GM18507 (cell line): ENCODE measurements at places on chromosomes 11 and 22.
A peak's percentile ranks its signal among the peaks of the same experiment; 100 is the strongest.

- DNase-seq: no peak
Observed at GRCh38 chr22:24230911-24231656, 13.8 kb downstream of the GGT5 start.

GRCh38 chr11:18468961-18469360 lies 13.3 kb downstream of the LDHAL6A start:
- no peak for DNase-seq

DNA sequence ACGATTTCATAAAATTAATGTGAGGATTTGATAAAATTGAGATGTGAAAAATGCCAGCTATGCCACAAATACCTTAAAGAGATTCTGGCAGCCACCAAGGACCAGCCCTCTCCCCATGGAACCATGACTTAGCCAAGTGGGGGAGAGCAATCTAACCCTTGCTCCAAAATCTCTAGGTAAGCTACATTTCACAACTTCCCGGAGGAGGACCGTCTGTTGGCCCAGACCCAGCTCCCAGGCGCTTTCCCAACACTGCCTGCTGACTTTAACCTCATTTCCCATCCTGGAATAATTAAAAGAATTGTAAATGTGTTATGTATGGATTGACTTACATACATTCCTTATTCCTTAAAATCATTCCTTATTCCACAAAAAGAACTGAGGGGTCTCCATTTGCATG lies 47.5 kb upstream of the TENM4 start:
- no peak for DNase-seq

- no peak for DNase-seq
Observed at GRCh38 chr11:112511911-112512310, 251.3 kb upstream of the PLET1 start.

- no peak for DNase-seq
Observed at GRCh38 chr11:2107521-2107920, 31.7 kb downstream of the IGF2 start.

DNA sequence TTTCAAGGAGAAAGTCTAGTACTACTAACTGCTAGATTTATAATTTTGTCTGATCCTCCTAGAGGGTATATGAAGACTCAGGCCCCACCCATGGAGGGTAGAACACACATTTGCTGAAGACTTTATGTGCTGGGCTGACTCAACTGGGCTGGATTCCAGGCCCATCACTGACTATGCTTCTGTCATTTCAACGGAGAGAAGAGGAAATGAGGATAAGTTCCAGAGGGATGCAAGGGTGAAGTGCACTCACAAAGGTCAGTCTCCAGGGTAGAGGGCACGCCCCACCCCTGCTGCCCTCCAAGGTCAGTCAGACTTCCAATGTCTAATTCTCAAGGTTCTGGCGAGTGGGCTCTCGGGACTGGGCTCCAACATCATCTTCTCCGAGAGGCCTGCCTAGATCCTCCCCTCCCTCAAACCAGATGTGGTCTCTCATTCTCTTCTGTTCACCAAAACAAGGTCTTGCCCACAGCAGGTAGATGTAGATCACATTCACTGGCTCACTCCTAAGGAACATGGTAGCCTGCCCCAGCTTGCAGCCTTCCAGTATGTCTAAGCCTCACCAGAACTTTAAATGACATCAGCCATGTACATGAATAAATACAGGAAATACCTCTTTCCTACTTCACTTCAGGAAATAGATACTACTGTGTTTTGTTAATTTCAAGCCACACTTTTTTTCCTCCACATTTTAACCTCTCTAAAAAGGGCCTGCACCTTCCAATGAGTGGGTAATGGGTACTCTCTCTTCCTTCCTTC lies 7.3 kb upstream of the C11orf86 start:
- no peak for DNase-seq

- DNase-seq: no peak
Observed at GRCh38 chr11:133936136-133936535, 20.6 kb downstream of the IGSF9B start.

DNA sequence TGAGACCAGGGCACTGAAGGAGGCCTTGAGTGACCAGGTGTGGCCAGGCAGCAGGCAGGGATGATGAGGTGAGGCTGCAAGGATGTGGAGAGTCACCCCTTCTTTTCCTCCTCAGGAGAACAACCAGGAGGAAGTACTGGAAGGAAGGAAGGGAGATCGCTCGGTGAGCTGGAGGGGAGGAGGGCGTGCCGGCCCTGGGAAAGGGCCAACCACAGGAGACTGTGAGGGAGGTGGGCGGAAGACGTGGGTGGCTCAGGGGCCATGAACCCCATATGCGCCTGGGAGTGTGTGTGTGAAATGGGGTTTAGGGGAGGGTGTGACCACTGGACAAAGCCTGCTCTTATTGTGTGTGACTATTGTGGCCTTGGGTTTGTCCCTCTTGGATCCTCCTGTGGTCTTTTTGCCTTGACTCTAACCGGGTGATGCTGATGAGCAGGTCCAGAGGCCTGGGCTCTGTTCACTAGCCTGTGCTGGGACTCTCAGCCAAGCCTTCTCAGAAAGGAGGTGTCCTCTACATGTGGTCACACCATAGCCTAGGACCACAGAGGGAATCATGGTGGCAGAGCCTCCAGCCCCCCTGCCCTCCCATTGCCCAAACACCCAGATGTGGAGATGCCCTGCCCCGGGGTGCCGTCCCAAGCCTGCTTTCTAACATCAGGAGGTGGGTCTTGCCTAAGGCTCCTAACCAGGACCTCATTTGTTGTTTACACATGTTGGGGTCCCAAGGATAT lies 41.3 kb upstream of the TUB start:
- no peak for DNase-seq

- DNase-seq: no peak
Observed at GRCh38 chr11:116194156-116194904, 578.5 kb downstream of the BUD13 start.

DNA sequence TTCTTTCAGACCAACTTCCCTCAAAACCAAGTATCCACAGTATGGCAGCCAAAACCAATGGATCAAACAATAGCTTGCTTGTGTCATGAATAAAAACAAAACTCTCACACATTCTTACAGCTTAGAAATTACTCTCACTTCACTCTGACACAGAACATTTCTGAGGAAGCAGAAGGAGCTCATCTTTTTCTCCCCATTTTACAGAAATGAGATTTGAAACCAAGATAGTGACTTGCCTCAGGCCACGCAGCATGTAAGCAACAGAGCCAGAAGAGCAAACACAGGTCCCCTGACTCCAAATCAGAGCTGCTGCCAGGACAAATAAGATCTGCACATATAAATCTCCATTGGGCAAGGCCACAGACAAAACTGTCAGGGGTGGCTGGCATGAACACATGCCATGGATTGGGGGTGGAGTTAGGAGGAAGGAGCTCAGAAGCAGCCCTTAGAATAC lies 64.8 kb downstream of the RAB30 start:
- peak; percentile 23 for DNase-seq

- peak; percentile 40 for DNase-seq
Observed at GRCh38 chr22:35064664-35065063, 1.3 kb upstream of the ISX start.

DNA sequence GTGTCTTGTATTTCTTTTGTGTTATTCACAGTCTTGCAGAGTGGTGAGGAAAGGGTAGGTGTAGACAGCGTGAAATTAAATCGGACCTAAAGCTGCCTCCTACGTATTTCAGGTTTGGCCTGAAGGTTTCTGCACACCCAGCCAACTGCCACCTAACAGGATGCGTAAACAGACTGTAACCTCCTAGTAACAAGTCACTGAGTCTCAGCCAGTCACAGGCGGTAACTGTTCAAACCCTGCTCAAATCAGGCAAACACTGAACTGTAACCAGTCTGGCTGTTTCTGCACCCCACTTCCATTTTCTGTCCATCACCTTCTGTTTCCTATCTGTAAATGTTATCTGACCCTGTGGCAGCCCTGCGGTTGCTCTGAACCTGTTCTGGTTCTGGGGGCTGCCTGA lies 87.1 kb downstream of the ADAMTS15 start:
- no peak for DNase-seq

DNA sequence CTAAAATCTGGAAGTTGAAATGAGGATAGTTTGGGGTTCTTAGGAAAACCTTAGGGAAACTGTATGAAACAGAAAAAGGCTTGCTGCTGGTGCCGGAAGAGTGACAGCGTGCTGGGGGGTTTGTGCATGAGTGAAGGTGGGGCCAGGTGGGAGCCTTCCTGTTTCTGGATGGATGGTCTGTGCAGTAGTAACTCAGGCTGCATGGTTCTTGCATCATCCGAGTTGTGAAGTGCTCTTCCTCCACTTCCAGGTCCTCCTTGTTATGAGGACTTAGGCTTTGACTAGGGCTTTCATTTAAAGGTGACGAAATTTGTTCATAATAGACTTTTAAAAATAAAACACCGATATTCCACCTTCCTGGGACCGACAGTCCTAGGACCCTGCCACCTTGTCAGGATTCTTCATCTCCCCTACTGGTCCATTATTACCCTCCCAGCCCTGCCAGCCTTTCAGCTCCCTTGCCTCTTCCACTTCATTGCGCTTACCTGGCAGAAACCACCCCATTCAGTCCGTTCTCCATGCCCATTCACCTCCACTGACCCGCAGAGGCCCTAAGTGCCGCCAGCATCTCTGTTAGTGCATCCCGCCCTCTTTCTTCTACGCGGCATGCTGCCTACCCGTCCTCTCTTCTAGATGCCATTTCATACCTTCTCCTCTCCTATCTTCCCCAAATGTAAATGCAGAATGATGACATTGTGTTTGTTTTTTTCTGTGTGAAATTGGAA lies 47.3 kb downstream of the PPFIA1 start:
- DNase-seq: no peak

GRCh38 chr11:27186580-27186979 lies 146.0 kb downstream of the BBOX1 start:
- no peak for DNase-seq

GRCh38 chr11:80282643-80283042 lies 841.8 kb upstream of the TENM4 start:
- DNase-seq: no peak

DNA sequence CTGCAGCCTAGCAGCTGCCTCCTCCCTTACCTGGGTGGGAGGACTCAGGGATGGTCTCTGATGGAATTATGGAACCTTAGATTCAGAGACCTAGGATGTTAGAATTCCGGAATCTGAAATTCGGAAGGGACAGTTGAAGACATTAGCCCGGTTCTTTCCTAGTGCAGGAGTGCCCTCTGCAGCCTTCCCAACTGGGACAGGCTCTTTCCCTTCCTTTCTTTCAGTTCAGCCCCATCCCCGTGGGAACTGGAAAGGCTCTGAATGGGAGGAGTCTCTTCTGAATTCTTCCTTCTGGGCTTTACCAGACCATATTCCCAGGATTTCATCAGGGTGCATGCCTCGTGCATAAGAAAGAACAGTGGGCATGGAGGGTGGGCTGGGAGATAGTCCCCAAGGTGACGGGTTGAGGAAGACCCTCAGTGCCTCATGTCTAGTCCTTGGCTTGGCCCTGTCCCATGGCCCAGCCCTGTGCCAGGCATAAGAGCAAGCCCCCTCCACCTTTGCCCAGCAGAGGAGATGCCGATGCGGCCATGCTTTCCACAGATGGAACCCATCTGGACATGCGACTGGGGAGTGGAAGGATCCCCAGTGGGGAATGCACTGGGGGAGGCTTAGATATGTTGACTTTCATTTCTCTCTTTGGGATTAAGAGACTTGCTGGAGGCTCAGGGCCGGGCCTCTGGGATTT lies 14.4 kb downstream of the DNAJB13 start:
- no peak for DNase-seq

- DNase-seq: no peak
Observed at GRCh38 chr11:129729216-129729615, 86.4 kb upstream of the TMEM45B start.

DNA sequence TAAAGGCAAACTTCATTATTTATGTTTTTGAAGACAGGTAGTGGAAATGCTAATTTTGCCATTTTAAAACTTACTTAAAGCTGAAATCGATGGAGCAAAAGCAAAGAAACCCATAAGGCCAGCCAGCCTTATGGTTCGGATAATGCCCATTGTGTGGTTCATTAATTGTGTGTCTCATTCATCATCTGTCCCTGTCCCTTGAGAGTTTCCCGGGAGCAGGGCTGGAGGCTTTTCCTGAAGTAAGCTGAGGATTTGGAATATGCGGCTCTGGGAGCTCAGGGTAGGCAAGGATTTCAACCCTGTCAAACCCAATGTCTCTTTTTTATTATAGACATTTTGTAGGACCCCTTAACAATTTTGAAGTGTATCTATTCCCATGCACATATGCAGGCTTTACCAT lies 790.0 kb upstream of the KIRREL3 start:
- DNase-seq: no peak

- DNase-seq: no peak
Observed at GRCh38 chr11:96704847-96705246, 315.0 kb downstream of the JRKL start.

- no peak for DNase-seq
Observed at GRCh38 chr11:117752071-117752470, 44.9 kb downstream of the DSCAML1 start.

DNA sequence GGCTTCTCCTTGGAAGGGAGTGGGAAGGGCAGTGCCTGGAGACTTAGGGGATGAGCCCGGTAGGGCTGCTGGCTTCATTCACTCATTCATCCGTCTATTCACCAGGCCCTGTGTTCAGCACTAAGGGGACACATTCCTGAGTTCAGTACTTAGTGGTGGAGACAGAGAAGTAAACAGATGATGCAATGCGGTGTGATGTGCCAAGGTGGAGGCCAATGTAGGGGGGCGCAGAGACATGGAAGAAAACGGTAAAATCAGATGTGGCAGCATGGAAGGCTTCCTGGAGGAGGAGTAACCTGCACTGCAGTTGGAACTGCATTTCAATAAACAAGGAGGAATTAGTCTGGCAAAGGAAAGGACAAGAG lies 21.3 kb downstream of the GRIK4 start:
- DNase-seq: no peak

- DNase-seq: no peak
Observed at GRCh38 chr22:20621162-20621561, 113.8 kb downstream of the MED15 start.

- DNase-seq: no peak
Observed at GRCh38 chr22:47188261-47189055, 426.0 kb downstream of the TBC1D22A start.

GRCh38 chr11:91075032-91075695 lies 852.3 kb upstream of the CHORDC1 start:
- DNase-seq: no peak

- no peak for DNase-seq
Observed at GRCh38 chr22:41992496-41992895, 6.1 kb upstream of the WBP2NL start.

- no peak for DNase-seq
Observed at GRCh38 chr22:49423125-49423650, 404.5 kb downstream of the BRD1 start.

GRCh38 chr22:29635734-29636357 lies 32.4 kb downstream of the NF2 start:
- DNase-seq: no peak

- no peak for DNase-seq
Observed at GRCh38 chr11:12885717-12886239, 123.3 kb upstream of the RASSF10 start.

GRCh38 chr11:65437436-65438227 lies 15.0 kb downstream of the NEAT1 start:
- no peak for DNase-seq

DNA sequence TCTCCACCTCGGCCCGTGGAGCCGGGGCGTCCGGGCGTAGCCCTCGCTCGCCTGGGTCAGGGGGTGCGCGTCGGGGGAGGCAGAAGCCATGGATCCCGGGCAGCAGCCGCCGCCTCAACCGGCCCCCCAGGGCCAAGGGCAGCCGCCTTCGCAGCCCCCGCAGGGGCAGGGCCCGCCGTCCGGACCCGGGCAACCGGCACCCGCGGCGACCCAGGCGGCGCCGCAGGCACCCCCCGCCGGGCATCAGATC lies 439 bp downstream of the YAP1 start:
- no peak for DNase-seq

GRCh38 chr11:20261526-20261925 lies 101.3 kb upstream of the DBX1 start:
- DNase-seq: no peak
